ENCODE measurements at places on chromosomes 2 and 18. TPM values are rescaled to one million over a fixed set of nuclear protein-coding genes. Genes with fewer than 3 reads are reported as not detected.

The EGR4 gene
- total RNA-seq = not detected

The CTLA4 gene
- total RNA-seq = 7.9 TPM

DNA sequence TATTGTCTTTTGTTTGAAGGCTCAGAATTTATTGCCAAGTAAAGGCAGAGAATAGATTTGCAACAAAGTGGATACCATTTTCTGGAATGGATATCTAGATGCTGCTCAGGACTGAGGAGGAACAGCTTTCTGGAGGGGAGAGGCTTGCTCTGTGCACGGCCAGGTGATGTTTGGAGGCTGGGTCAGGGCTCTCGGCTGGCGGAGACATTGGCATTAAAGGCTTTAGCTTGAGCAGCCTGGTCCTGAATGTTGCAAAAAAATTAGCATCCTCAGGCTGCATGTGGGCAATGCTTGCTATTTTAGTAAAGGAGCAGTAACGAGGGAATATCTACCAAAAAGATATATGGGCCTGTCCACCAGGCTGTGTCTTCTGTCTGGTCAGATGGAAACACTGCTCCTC lies 20.4 kb downstream of the RNF144A start:
- no peak overlapping the region for H3K27ac ChIP-seq
- no peaks in the 10 kb centered on the region for H3K4me1 ChIP-seq
- DNase-seq = peak; percentile 28

The SIX2 gene
- 16.7 TPM for total RNA-seq

- H3K4me1 ChIP-seq = peaks cover 9% of the 10 kb centered on the region
- H3K36me3 ChIP-seq = no peaks in the 10 kb centered on the region
- DNase-seq = no peak
- no peak overlapping the region for H3K27ac ChIP-seq
- H3K27me3 ChIP-seq = no peaks in the 10 kb centered on the region
Observed at GRCh38 chr18:35407871-35408481, 30.8 kb upstream of the ZNF396 start.

The PTPRN gene
- 7.6 TPM for total RNA-seq

- peak overlapping the region; percentile 58 for H3K27ac ChIP-seq
- H3K27me3 ChIP-seq = no peaks in the 10 kb centered on the region
- DNase-seq = no peak
- peaks cover 15% of the 10 kb centered on the region for H3K4me1 ChIP-seq
- no peaks in the 10 kb centered on the region for H3K36me3 ChIP-seq
- no peak overlapping the region for H3K4me3 ChIP-seq
Observed at GRCh38 chr2:238974501-238975166, 126.7 kb downstream of the TWIST2 start.

GRCh38 chr2:148623086-148623485 lies 21.5 kb upstream of the EPC2 start:
- no peak for DNase-seq
- H3K4me3 ChIP-seq = no peak overlapping the region
- H3K27ac ChIP-seq = no peak overlapping the region
- no peaks in the 10 kb centered on the region for H3K4me1 ChIP-seq
- H3K36me3 ChIP-seq = no peaks in the 10 kb centered on the region

- DNase-seq = no peak
- no peaks in the 10 kb centered on the region for H3K27me3 ChIP-seq
- no peak overlapping the region for H3K4me3 ChIP-seq
- no peaks in the 10 kb centered on the region for H3K36me3 ChIP-seq
- no peak overlapping the region for H3K27ac ChIP-seq
Observed at GRCh38 chr18:32048507-32049091, 30.0 kb downstream of the RNF125 start.

DNA sequence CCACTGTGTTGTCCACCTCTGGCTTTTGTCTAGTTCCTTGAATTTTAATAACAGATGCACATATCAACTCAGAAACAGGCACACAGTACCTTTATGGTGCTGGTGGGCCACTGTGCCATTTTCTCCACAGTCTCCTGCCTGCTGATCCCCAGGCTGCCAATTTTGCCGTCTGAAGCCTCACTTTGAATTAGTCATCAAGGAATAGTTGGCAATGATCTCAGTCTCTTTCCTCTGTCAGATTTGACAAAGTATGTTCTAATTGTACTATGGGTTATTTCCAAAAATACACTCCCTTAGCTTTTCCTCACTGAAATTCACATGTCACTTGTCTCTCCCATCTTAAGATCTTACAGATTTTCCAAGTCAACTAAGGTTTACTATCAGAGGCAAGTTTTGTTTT lies 140.7 kb downstream of the ZNF516 start:
- no peaks in the 10 kb centered on the region for H3K27me3 ChIP-seq
- no peak for DNase-seq
- H3K36me3 ChIP-seq = no peaks in the 10 kb centered on the region
- no peak overlapping the region for H3K27ac ChIP-seq
- H3K4me1 ChIP-seq = peaks cover 19% of the 10 kb centered on the region

GRCh38 chr2:40281021-40281940 lies 170.6 kb downstream of the SLC8A1 start:
- DNase-seq = no peak
- no peak overlapping the region for H3K4me3 ChIP-seq
- peaks cover 30% of the 10 kb centered on the region for H3K4me1 ChIP-seq
- peak overlapping the region; percentile 49 for H3K27ac ChIP-seq

The MC5R gene
- 0.74 TPM for total RNA-seq

- DNase-seq = no peak
- no peaks in the 10 kb centered on the region for H3K36me3 ChIP-seq
- H3K4me1 ChIP-seq = peaks cover 32% of the 10 kb centered on the region
- H3K27ac ChIP-seq = no peak overlapping the region
- H3K4me3 ChIP-seq = no peak overlapping the region
Observed at GRCh38 chr2:109272461-109272860, 143.5 kb downstream of the SH3RF3 start.

DNA sequence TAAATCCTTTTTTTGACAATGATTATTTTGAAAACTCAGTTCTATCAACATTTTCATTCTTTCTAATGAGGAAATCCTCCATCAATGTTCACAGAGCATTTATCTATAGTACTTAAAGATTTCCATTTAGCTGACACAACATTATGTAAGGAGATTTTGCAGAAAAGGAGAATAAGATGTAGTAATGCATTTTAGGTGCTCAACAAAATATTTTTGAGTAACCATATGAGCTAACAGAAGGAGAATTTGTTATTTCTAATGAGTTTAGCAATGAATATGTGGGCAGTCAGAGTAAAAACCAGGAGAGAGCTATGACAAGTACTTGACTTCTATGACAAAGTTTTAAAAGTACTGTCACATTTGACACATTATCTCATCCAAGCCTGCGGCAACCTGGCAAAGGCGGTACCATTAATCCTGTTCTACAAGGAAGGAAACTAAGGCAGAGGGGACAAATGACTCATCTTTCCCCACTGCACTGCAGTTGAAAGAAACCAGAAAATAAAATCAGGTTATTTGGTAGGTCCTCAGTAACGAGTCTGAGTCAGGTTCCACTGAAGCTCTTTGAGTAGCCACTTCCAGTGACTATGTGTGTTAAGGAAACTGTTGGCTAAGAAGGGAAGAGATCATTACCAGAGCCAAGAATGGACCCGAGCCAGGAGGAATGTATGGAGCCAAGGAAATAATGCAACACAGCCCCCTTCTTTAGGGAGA lies 134.1 kb upstream of the ITGB6 start:
- DNase-seq = no peak
- H3K27me3 ChIP-seq = no peaks in the 10 kb centered on the region
- no peak overlapping the region for H3K4me3 ChIP-seq
- no peaks in the 10 kb centered on the region for H3K36me3 ChIP-seq
- H3K27ac ChIP-seq = peak overlapping the region; percentile 17

- no peak overlapping the region for H3K4me3 ChIP-seq
- H3K4me1 ChIP-seq = peaks cover 9% of the 10 kb centered on the region
- no peak overlapping the region for H3K27ac ChIP-seq
Observed at GRCh38 chr18:58800582-58800981, 64.1 kb upstream of the ZNF532 start.

DNA sequence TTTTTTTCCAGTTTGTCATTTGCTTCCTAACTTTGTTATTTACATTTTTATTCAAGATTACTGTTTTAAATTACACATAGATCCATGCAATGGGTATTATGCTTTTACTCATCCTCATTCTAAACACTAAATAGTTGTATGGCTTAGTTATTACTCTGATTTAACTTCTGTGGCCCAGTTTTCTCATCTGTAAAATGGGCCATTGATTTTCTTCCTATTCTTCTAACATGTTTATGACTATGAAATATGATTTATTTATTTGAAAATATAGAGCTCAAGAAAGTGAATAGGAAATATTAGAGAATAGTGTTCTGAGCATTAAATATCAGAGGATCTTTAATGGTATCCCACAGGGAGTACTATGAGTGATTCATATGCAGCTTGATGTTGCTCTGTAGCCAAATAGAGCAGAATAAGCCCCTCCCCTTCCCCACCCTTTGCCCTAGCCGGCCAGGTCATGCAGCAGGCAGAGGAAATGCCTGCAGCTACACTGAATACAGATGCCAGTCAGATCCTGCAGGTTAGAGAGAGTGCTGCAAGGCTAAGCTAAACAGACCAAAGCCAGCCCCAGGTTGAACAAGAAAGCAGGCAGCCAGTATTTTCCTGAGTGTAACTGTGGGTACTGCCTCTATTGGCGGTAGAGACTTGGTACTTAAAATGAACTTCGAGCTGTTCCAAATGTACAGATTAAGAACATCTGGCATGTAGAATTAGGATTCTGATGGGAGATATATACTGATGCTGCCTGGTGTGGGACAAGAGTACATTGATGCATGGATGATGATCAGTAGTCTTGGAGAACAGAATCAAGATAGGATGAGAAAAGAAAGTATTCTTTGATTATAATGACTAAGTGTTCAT lies 11.7 kb upstream of the ACYP2 start:
- H3K27me3 ChIP-seq = no peaks in the 10 kb centered on the region
- H3K27ac ChIP-seq = no peak overlapping the region
- H3K4me3 ChIP-seq = no peak overlapping the region
- H3K36me3 ChIP-seq = no peaks in the 10 kb centered on the region
- no peak for DNase-seq

The LCT gene
- total RNA-seq = not detected

- no peak overlapping the region for H3K27ac ChIP-seq
- H3K4me3 ChIP-seq = no peak overlapping the region
- H3K27me3 ChIP-seq = no peaks in the 10 kb centered on the region
- H3K4me1 ChIP-seq = peaks cover 17% of the 10 kb centered on the region
- no peak for DNase-seq
- peaks cover 3% of the 10 kb centered on the region for H3K36me3 ChIP-seq
Observed at GRCh38 chr2:231717281-231718171, 9.2 kb downstream of the PTMA start.

GRCh38 chr2:237662671-237663093 lies 35.3 kb downstream of the LRRFIP1 start:
- H3K4me3 ChIP-seq = no peak overlapping the region
- peaks cover 17% of the 10 kb centered on the region for H3K4me1 ChIP-seq
- no peaks in the 10 kb centered on the region for H3K27me3 ChIP-seq
- peak overlapping the region; percentile 54 for H3K27ac ChIP-seq
- no peaks in the 10 kb centered on the region for H3K36me3 ChIP-seq

DNA sequence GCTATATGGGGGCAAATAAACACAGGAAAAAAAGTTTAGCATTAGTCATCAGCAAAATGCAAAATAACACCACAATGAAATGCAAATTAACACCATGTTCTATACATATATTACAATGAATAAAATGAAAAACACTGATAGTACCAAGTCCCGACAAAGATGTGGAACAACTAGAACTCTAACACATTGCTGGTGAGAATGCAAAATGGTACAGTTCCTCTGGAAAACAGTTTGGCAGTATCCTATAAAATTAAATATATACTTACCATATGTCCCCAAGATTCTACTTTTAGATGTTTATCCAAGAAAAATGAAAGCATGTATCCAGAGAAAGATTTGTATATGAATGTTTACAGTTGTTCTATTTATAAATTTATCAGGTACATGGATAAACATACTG lies 198.9 kb downstream of the NRXN1 start:
- no peaks in the 10 kb centered on the region for H3K36me3 ChIP-seq
- no peaks in the 10 kb centered on the region for H3K4me1 ChIP-seq
- DNase-seq = no peak
- H3K27ac ChIP-seq = no peak overlapping the region

The LTBP1 gene
- 48.4 TPM for total RNA-seq

The UGT1A4 gene
- 0.98 TPM for total RNA-seq

GRCh38 chr2:188598551-188598950 lies 306.9 kb downstream of the GULP1 start:
- peak overlapping the region; percentile 49 for H3K27ac ChIP-seq
- H3K36me3 ChIP-seq = no peaks in the 10 kb centered on the region
- no peaks in the 10 kb centered on the region for H3K4me1 ChIP-seq
- no peak for DNase-seq

DNA sequence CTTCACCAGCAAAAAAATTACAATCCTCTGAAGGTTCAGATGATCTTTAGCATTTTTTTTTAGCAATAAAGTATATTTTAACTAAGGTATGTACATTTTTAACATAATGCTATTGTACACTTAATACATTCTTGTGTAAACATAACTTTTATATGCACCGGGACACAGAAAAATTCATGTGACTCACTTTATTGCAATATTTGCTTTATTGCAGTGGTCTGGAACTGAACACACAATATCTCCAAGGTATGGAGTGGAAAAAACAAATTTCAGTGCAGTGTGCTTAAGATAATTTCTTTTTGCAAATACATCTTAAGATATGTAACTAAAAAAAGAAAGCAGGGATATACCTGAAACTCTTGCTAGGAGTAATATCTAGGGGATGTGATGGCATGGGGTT lies 5.1 kb upstream of the TWSG1 start:
- no peaks in the 10 kb centered on the region for H3K36me3 ChIP-seq
- no peak for DNase-seq
- H3K4me3 ChIP-seq = no peak overlapping the region
- H3K27me3 ChIP-seq = no peaks in the 10 kb centered on the region

GRCh38 chr2:30164131-30164925 lies 17.5 kb downstream of the YPEL5 start:
- no peaks in the 10 kb centered on the region for H3K36me3 ChIP-seq
- no peaks in the 10 kb centered on the region for H3K27me3 ChIP-seq
- peaks cover 14% of the 10 kb centered on the region for H3K4me1 ChIP-seq

GRCh38 chr2:136215908-136216472 lies 98.0 kb upstream of the CXCR4 start:
- H3K4me1 ChIP-seq = no peaks in the 10 kb centered on the region
- no peaks in the 10 kb centered on the region for H3K27me3 ChIP-seq
- H3K27ac ChIP-seq = no peak overlapping the region
- no peaks in the 10 kb centered on the region for H3K36me3 ChIP-seq
- H3K4me3 ChIP-seq = no peak overlapping the region

DNA sequence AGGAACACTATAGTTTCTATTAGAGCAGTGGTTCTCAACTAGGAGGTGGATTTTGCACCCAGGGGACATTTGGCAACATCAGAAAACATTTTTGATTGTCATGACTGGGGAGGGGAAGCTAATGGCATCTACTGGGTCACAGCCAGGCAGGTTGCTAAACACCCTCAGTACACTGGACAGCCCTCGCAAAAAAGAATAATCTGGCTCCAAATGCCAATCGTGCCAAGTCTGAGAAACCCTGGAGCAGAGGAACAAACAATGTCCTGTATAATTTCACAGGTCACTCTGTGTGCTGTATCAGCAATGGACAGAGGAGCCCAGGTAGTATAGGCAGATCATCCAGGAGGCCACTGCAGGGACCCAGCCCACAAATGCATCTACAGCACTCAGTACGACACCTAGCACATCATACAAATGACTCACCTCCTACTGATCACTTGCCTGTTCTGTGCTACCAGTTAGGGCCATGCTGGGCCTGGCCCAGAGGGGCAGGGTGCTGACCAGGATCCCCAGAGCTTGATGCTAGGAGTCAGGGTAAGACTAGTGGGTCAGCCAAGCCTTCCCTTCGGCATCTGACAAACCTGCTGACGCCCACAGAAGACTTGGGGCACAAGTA lies 37.6 kb downstream of the SFXN5 start:
- DNase-seq = no peak
- H3K27ac ChIP-seq = no peak overlapping the region
- H3K4me1 ChIP-seq = no peaks in the 10 kb centered on the region
- H3K27me3 ChIP-seq = no peaks in the 10 kb centered on the region

Data from vagina (tissue), 2 donors.